SHP77 treated with DMSO at 0.1 percent for 48 hours (cell line): ENCODE measurements at places on chromosomes 12 and 14.

GRCh38 chr12:63782466-63782865, 2.8 kb downstream of the RXYLT1 start:
- no peak for DNase-seq

DNA sequence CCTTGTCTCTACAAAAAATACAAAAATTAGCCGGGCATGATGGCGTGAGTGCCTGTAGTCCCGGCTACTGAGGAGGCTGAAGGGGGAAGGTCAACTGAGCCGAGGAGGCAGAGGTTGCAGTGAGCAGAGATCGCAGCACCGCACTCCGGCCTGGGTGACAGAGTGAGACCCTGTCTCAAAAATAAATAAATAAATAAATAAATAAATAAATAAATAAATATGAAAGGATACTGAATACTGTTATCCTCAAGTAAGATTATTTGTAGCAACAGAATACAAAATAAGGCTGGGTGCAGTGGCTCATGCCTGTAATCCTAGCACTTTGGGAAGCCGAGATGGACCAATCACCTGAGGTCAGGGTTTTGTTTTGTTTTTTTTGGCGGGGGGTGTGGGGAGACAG, 1.9 kb downstream of the RNF41 start:
- DNase-seq, result no peak

DNA sequence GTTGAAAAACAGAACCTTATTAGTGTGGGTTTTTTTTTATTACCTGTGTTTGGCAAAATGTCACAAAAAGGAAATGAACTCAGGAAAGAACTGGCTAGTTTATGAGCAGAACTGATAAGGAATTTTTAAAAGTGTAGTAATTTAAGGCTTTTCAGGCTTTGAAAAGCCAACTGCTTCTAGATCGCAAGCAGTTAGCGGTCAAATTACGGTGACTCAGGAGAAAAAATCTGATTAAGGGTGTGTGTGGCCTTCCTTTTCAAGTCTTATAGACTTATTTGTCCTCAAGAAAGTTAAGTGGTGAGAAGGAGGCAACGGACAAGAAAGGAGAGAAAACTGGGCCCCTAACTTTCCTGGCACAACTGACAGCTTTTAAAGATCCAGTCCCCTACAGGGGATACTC, 33.4 kb downstream of the PDZRN4 start:
- DNase-seq, result no peak

GRCh38 chr12:15558915-15559528, 230.2 kb downstream of the EPS8 start:
- DNase-seq, result no peak

DNA sequence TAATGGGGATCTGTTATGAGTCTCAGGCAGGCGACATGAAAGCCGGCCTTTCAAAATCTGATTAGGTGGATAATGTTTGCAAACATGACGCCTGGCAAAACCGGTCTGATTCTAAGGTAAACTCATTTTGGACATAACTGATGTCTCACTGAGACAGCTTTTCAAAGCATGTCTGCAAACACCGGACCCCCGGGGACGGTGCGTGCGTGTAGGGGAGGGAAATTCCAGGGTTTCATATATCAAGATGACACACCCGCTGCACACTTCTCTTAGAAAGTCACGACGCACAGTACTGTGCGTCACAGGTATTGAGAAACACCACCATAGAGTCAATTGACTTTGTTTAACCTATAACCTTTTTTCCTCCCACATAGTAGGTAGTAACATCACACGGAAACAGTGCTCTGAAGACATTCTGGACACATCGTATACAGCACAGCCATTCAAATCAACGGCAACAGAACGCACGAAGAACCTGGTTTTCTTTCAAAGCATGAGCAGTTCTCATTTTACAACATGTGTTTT, 43.9 kb upstream of the TESC start:
- no peak for DNase-seq

- DNase-seq, result no peak
Observed at GRCh38 chr12:105030820-105031807, 45.0 kb downstream of the NOPCHAP1 start.

- DNase-seq, result no peak
Observed at GRCh38 chr12:124734224-124734788, 129.4 kb downstream of the SCARB1 start.

DNA sequence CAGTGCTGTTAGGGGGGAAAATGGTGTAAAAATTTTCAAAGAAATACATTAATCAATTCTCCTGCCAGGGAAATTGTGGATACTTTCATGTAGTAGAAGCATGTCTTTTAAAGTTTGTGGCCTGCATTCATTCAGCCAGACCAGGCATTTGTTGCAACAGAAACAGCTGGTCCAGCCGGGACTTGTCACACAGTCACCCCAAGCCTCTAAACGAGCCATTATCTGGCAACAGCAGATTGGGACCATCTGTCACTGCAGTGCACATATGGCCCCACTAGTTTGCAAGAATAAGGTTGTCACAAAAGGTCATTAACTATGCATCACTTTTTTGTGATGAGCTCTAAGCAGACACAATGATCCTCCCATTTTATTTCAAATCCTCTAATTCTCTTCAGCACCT, 193.9 kb downstream of the PHLDA1 start:
- DNase-seq, result no peak

- peak; percentile 38 for DNase-seq
Observed at GRCh38 chr14:99564256-99564925, 39.6 kb downstream of the CCDC85C start.

- no peak for DNase-seq
Observed at GRCh38 chr12:95300286-95300685, 82.7 kb downstream of the VEZT start.

GRCh38 chr12:124422570-124423523, 128.0 kb downstream of the RFLNA start:
- DNase-seq, result no peak

DNA sequence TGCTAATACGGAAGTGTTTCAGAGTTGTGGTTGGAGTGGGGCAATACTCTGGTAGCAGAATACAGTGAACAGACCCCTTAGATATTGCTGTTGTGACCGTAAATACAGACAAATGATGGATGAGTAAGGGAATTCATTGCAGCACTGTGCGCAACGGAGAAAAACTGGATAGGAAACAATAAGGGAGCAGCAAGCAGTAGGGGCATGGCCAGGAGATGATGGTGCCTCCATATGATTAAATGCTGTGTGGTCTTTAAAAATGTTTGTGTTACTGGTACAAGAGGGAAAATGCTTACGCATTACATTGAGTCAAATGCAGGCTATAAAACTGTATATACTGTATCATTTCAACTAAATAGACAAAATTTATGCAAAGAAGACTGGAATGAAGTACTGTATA, 61.6 kb downstream of the EML1 start:
- DNase-seq, result no peak

- DNase-seq, result no peak
Observed at GRCh38 chr12:29796823-29797263, 13.1 kb upstream of the TMTC1 start.

GRCh38 chr14:75205591-75205990, 29.2 kb upstream of the TMED10 start:
- no peak for DNase-seq

DNA sequence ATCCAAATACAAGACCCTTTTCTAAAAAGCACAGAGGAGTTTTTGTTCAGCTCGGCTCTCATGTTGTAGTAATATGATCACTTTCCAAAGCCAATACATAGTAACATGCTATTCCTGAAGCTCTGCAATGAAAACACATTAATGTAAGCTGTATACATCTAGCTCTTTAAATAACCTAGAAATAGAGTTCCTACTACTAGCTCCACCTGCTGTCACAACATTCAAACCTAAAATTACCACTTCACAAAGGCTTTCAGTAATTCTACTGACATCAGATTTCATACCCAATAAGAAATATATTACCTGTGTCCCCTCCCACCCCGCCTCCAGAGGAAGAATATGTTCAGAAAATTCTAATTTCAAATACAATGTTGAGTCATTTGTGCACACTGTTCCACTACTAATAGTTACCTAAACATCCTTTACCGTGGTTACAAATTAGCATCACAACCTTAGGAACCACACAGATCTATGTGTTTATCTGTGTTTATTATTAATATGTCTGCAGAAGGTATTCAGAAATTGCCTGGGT, 17.8 kb downstream of the EFCAB11 start:
- DNase-seq, result no peak

GRCh38 chr12:75606956-75607355, 95.5 kb upstream of the KRR1 start:
- DNase-seq, result no peak

- DNase-seq, result no peak
Observed at GRCh38 chr12:1796515-1797010, 23.8 kb upstream of the LRTM2 start.

DNA sequence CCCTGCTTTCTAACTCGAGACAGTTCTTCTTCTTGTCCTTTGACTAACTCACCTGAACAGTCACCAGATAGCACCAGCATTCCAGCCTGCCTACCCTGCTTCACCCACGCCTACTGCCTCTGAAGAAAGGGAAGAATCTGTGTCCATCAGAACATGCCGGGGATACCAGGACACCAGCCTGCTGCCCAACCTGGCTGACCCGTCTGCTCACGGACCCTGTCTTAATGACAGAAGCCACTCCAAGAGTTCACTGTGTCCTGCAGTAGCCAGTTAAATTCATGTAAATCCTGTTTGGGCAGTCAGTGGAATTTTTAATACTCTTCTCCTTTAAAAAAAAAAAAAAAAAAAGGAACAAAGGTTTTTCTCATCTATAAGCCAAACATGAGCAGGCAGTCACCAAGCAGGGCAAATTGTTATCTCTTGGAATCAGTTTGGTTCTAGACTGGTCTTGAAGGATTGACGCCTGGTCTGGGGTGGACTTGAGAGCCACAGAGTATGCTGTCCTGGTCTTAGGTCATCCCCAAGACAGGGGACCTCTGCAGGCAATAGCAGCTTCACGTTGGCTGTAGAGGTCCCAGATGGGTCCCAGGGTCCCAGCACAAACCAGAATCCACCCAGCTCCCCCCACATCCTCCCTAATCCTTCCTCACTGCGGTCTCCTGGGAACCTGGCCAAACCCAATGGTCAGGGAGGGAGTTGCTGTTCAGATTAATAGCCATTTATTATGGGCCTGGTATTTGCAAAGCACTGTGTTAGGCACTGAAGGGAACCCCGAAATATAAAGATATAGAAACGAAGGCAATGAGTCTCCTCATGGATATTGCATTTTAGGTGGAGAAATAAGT, 181.1 kb upstream of the HIF1A start:
- DNase-seq, result no peak

DNA sequence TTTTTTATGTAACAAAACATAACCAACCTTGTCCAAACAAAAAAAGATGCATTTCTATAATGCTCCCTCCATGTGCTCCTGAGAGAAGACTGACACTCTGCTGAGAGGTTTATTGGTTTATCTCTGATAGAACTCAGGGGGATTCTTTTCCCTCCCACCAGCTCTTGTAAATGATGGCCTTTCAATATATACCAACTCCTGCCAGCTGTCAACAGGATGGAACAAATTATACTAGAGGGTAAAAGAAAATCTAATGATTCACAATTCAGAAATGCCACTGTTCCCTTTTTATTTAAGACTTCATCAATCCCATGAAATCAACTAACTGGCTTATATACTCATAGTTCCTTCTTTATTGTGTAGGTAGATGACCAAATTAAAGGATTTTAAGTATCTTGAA, 25.4 kb downstream of the PSMC1 start:
- no peak for DNase-seq

DNA sequence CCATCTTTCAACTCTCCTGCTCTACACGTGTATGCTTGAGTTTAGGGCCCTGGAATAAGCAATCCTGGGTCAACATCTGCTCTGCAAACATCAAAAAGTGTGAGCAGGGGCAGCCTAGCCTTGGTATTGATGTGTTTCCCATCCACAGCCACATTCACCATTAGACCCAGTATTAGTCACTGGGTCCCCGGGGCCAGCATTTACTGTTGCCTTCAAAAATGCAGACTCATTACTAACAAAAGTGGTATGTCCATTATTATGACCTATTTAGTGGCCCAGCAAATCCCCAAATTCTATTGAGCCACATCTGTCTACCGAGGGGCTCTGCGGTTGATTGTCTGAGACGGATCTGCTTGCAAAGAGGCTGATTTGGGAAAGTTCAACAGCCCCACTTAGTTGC, 661.8 kb downstream of the DIO2 start:
- no peak for DNase-seq

- no peak for DNase-seq
Observed at GRCh38 chr14:54253195-54253947, 143.4 kb upstream of the CDKN3 start.

- no peak for DNase-seq
Observed at GRCh38 chr12:52448228-52448627, 3.7 kb downstream of the KRT6B start.

DNA sequence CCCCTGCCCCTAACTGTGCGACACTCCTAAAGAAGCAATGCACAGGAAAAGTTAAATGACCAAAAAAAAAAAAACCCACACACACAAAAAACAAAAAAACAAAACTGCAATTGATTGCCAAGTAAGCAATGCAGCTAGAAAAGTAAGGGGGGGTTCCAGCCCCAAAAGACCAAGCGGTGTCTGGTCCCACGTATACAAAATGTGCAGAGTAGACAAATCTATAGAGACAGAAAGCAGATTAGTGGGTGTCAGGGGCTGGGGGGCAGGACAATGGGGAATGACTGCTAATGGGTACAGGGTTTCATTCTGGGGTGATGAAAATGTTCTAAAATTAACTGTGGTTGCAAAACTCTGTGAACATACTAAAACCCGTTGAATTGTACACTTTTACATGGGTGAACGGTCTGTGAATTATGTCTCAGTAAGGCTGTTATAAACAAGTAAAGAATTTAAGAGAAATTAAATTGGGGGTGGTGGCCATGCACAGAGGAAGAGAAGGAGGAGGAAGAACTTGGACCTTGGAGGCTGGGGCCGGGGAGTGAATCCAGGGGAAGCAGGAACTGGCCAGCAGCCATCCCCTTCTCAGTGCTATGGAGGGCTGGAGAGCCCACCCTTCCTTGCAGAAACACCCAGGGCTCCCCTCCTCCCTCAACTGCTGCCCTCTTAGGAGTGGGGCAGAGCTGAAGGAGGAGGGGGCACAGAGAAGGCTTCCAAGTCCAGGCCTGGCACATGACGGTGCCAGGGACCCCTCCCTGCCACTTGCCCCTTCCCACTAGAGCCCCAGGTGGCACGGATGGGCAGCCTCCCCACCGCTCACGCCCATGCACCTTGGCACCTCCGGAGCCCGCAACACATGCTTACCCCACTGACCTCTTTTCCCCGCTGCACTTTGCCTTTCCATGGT, 45.4 kb downstream of the KDM2B start:
- no peak for DNase-seq

- peak; percentile 75 for DNase-seq
Observed at GRCh38 chr12:113043240-113043639, 13.3 kb upstream of the DTX1 start.

DNA sequence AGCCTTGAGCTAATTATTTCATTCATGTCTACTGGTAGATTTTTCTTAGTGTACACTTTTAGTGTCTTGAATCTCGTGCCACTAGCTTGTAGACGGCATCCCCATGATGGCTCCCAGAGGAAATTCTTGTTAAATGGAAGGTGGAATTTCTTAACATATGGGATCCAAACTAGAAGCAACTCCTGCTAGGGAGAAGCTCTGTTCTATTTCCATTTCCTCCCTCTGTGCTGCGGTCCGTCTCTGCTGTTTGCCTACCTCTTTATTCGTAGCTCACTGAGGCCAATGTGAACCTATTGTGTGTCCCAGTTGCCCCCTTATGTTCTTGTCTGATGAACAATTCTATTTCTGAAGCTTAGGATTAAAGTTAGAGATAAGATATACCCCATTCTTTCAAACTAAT, 588 bp downstream of the PIK3C2G start:
- DNase-seq, result no peak

GRCh38 chr12:124632519-124632984, 65.1 kb upstream of the NCOR2 start:
- no peak for DNase-seq

- DNase-seq, result no peak
Observed at GRCh38 chr12:108424026-108424425, 84.9 kb upstream of the CMKLR1 start.

GRCh38 chr14:70097576-70098249, 91.0 kb downstream of the SLC8A3 start:
- DNase-seq, result peak; percentile 73
